ENCODE measurements at places on chromosomes 12 and 14.
A peak's percentile ranks its signal among the peaks of the same experiment; 100 is the strongest.

DNA sequence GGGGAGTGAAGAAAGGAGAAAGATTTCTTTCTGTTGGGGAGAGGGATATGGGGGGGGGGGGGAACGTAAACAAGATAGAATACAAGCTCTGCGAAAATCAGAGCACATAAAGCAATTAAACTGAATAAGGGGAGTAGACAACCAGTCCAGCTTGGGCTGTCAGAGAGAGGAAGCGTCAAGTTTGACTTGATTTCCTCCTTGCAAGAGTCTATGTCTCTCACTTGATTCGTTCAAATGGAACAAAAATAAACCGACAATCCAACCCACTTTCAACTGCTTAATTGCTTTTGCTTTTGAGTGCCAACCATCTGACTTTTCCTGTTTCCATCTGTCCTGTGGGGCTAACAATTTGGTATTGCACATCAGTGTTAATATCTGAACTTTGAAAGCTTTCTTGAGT lies 942 bp downstream of the SYT1 start:
- no peak for DNase-seq

DNA sequence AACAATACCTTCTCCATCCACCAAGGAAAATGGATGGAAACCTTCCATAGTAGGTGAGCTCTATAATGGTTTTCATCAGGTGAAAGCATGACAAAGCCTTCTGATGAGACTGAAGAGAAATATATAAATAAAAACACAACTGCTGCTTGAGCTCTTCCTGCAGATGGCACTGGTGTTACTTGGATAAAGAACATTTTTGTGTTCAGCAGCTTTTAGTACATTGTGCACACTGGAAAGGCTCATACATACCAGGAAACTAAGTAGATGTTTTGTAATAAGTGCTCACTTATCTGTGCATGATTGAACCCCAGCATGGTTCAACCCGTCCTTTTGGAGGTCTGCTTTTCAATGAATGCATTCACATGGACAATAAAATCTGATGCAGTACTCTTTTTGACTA lies 357.3 kb upstream of the MIS18BP1 start:
- DNase-seq, result no peak

DNA sequence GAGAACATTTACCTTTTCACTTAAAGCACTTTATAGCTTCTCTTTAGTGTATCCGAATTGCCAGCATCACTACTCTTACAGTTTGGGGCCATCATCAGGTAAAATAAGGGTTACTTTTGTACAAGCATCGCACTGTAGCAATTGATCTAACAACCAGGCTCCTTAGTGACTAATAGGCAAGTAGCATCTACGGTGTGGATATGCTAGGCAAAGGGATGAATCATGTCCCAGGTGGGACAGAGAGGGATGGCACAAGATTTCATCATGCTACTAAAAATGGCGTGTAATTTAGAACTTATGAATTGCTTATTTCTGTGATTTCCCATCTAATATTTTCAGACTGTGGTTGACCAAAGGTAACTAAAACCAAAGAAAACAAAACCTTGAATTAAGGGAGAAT lies 582.3 kb downstream of the KCNH5 start:
- no peak for DNase-seq

DNA sequence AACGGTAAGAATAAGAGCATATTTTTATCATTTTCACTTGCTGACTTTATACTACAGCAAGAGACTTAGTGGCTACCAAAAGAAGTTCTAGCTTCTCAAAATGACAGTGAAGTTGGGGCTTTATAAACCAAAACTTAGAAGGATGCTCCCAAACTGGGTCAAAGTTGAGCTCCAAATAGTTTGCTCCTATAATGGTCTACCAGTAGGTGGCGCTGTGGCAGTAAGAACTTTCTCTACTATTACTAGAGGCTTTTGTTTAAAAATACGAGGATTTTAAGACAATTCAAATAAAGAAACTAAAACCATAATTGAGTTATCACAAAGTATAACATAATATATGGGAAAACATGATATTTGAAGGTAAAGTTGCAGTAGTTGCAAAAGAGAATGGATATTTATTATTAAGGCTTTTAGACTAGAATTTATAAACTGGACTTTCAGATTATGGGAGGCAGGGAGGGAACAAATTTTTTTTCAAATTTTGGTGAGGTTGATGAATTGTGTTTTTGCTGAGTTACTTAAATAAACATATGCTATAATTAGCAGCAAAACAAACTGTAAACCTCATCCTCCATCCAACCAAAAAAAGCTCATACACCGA lies 75.0 kb downstream of the TGFB3 start:
- DNase-seq, result peak; percentile 63

DNA sequence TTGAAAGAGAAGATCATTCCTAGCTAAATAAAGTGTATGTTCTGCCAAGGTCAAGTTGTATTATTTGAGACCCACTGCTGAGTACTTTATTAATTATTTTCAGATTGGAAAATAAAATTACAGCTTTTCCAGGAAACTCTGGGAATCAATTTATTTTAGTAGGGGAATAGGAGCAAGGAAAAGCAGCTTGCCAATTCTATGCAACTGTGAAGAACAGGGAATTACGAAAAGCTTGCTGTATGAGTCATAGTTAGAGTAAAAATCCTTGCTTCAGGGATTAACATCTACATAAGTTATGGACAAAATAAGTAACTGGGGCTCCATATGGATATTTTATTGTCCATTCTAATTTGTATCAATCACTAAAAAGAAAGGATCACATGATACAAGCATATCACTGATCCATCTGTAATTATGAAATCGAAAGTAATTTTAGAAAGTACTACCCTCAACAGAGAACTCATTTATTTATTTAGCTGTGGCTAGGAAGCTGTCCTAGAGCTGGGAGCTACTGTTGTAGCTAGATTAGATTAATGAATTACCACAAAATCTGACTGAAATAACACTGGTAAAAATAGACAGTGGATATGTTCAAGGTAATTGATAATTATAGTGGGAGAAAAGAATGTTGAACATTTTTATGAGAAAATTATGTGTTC lies 303.5 kb upstream of the NPAS3 start:
- no peak for DNase-seq

DNA sequence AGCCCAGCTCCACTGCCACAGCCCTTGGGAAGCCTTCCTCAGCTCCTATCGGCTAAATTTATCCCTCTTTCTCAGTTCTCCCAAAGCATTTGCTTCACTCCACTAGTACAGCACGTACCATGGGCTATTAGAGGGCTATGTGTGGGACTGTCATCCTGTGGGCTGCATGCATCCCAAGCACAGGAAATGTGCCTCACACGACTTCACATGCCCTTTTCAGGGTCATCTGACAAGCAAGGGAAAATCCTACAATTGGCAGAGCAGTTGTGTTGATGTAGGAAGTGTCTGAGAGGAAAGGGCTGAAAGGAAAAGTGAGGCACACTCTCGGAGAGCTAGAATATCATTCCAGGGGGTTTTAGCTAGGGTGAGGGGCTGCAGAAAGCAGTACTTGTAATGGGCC lies 47.6 kb downstream of the NINJ2 start:
- DNase-seq, result no peak

DNA sequence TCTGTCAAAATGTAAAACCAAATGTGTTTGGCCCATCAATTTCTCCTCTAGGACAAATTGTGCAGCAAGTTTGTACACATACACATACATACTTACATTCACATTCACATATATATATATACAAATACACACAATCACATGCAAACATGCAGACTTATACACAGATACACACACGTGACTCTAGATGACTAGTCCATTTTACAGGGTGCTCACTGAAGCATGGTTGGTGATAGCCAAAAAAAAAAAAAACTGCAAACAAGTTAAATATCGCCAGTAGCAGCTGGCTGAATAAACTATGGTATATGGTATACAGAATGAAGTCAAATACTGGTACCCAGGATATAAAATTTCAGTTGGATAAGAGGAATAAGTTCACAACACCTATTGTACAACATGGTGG lies 77.9 kb downstream of the SLC25A21 start:
- DNase-seq, result no peak
